AG09319 (cell line): ENCODE measurements at places on chromosomes 1 and 21.
A peak's percentile ranks its signal among the peaks of the same experiment; 100 is the strongest.

- peak; percentile 23 for DNase-seq
Measured at GRCh38 chr1:228802386-228803220, 67.3 kb downstream of the RHOU start.

- DNase-seq: peak; percentile 57
Measured at GRCh38 chr21:28636752-28637691, 355.7 kb downstream of the LTN1 start.

DNA sequence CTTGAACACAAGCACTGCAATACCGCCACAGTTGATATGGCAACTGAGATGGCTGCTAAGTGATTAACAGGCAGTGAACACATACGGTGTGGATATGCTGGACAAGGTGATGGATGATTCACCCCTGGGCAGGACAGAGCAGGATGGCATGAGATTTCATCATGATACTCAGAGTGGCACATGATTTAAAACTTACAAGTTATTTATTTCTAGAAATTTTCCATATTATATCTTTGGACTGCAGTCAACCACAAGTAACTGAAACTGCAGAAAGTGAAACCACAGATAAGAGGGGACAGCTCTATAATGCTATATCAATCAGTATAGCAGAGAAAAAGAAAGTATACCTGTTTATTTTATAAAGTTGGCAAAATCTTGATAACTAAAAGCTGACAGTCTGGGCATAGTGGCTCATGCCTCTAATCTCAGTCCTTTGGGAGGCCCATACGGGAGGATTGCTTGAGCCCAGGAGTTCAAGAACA, 47.9 kb downstream of the PHACTR4 start:
- DNase-seq: peak; percentile 41

DNA sequence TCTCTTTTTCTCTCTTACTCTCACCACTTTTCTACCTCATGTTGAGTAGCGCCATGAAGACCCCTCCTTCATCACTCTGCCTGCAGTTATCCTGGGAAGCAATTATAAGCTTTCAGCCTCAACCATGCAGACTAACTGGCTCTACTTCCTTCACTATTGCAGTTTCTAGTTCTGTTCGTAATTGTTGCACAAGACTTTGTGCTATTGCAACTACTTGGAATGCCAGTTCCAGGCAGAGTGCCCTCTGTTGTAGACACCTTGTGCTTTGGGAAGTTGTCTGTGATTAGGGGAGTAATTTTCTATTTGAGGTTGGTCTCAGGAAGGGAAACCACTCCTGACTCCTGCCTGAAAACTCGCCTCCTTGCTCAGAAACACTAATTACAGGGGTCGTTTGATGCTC, 19.4 kb downstream of the PGM1 start:
- no peak for DNase-seq

- DNase-seq: no peak
Measured at GRCh38 chr21:30349572-30349971, 1.2 kb upstream of the KRTAP23-1 start.

GRCh38 chr1:164891615-164892014, 332.6 kb downstream of the PBX1 start:
- no peak for DNase-seq

GRCh38 chr1:118859999-118860398, 128.1 kb downstream of the TBX15 start:
- no peak for DNase-seq

- DNase-seq: no peak
Measured at GRCh38 chr1:243882276-243882675, 32.2 kb upstream of the AKT3 start.

DNA sequence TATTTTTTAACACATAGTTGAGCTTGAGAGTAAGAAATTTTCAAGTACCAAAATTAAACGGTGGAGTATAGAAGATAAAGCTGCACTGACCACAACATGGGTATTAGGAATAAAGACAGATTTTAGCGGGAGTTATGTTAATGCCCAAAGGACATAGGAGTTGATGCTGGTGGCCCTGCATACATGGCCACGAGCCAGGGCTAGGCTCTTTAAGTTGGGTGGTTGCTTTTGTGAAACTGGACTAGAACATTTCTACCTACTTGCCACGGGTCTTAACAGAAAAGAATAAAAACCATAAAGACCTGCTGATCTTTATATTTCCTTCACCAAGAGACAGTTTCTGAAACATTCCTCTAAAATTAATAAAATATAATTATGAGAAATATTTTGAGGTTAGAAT, 14.9 kb downstream of the EDEM3 start:
- no peak for DNase-seq

DNA sequence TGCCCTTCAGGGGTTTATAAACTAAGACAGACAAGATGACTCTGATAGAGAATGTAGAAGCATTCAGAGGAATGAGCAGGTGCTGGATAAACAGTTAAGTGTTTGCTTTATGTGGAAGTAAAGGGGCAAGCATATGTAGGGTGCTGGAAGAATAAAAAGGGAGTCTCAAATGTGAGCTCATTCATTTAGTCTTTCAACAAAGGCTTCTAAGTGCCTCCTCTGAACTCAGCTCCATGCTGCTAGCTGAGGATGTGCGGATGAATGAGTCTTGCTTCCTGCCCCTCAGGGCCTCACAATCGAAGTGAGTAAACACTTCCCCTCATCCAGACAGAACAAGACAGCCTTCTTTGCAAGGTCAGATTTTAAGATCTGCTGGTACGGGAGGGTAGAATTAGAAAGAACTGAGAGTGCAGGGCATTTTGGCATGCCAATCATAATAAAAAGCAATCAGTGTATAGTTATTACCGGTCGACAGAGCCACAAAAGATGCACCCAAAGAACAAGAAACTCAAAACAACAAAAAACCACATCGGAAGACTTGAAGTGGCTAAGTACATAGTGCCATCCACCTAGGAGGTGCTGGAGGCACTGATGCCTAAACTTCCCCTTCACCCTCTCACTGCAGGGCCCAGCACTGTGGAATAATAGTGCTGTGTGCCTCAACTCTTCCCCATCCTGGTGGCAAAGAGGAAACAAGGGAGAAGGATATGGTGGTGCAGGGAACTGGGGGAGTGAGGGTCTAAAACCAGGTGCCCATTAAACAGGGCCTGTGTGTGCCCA, 69.8 kb downstream of the TNR start:
- DNase-seq: no peak

- DNase-seq: no peak
Measured at GRCh38 chr1:37498872-37499617, 15.5 kb downstream of the MEAF6 start.

- DNase-seq: no peak
Measured at GRCh38 chr1:107900090-107900945, 64.7 kb downstream of the VAV3 start.

- no peak for DNase-seq
Measured at GRCh38 chr1:18578271-18578670, 52.4 kb upstream of the PAX7 start.

- no peak for DNase-seq
Measured at GRCh38 chr1:108505763-108506070, 54.2 kb upstream of the EEIG2 start.

- no peak for DNase-seq
Measured at GRCh38 chr1:156050376-156050775, 3.2 kb downstream of the UBQLN4 start.

- DNase-seq: no peak
Measured at GRCh38 chr1:6075748-6076147, 30.1 kb downstream of the KCNAB2 start.

DNA sequence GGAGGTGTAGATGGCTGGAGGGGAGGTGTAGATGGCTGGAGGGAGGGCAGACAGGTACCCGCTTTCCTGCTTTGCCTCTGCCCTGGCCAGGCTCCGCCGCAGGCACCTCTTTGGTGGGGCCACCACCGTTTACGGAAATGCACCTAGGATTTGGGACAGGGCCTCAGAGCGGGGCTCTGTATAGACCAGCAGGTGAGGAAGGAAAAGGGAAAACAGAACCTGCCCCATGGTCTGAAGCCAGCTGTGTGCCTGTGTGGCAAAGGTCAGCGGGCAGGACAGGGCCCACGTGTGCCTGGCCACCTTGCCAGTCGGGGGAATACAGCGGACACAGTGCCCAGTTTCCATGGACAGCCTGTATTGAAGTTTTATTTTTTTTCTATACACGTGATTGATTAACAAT, 12.1 kb upstream of the PTTG1IP start:
- DNase-seq: no peak

GRCh38 chr1:86756062-86756406, 51.7 kb downstream of the SH3GLB1 start:
- DNase-seq: no peak

GRCh38 chr21:34941162-34941561, 107.9 kb downstream of the RUNX1 start:
- DNase-seq: no peak

- DNase-seq: no peak
Measured at GRCh38 chr1:85553416-85554335, 26.9 kb upstream of the CCN1 start.

- no peak for DNase-seq
Measured at GRCh38 chr1:175801979-175802378, 58.6 kb upstream of the TNR start.

GRCh38 chr1:155729031-155729898, 40.4 kb downstream of the DAP3 start:
- peak; percentile 18 for DNase-seq
